Right lung (tissue), 10 donors: ENCODE measurements at places on chromosomes 1 and 21. TPM values are rescaled to one million over a fixed set of nuclear protein-coding genes. Genes with fewer than 3 reads are reported as not detected.

The KCNA3 gene
- polyA plus RNA-seq, result 0.89 TPM

- no peak for DNase-seq
Measured at GRCh38 chr1:115536279-115536816, 105.4 kb upstream of the VANGL1 start.

DNA sequence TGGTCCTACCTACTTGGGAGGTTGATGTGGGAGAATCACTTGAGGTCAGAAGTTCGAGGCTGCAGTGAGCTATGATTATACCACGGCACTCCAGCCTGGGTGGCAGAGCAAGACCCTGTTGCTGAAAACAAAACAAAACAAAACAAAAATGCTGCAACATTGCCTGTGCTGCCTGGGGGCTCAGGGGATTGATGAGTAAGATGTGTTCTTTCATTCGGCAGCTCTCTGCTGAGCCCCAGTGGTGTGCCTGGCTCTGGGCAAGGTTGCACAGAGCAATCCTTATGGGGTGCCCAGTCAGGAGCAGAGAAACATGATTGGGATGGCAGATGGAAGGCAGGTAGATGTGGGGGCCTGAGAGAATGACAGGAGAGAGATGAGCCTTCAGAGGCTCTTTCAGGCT, 28.6 kb upstream of the KDM4A start:
- DNase-seq, result no peak

GRCh38 chr1:46421739-46422138, 27.6 kb downstream of the FAAH start:
- no peak for DNase-seq

The PDPN gene
- polyA plus RNA-seq, result 49.5 TPM

- no peak for DNase-seq
Measured at GRCh38 chr21:35682904-35683549, 377.3 kb downstream of the SETD4 start.

DNA sequence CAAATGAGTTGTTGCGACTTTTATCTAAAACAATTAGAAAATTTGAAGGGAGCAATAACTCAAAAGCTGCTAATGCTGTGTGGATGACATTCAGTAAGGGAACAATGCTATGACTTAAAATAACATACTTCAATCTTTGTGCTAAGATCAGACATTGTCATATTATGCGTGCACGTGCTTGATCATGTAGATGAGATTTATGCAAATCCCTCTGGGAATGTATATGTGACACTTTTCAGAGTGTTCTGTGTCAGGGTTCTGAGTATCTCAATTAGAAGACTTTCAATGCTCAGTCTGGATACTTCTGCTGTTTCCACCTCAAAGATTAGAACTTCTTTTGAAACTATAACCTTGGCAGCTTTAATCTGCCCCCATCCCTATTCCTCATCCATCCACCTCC, 18.6 kb upstream of the POU2F1 start:
- DNase-seq, result no peak
